ENCODE measurements at places on chromosomes 1 and 21.

- peaks cover 41% of the 10 kb centered on the region for H3K4me1 ChIP-seq
- H3K4me3 ChIP-seq: no peak overlapping the region
- peak; percentile 82 for DNase-seq
- no peaks in the 10 kb centered on the region for H3K36me3 ChIP-seq
- no peaks in the 10 kb centered on the region for H3K27me3 ChIP-seq
Observed at GRCh38 chr1:167599957-167600581, 30.0 kb upstream of the RCSD1 start.

DNA sequence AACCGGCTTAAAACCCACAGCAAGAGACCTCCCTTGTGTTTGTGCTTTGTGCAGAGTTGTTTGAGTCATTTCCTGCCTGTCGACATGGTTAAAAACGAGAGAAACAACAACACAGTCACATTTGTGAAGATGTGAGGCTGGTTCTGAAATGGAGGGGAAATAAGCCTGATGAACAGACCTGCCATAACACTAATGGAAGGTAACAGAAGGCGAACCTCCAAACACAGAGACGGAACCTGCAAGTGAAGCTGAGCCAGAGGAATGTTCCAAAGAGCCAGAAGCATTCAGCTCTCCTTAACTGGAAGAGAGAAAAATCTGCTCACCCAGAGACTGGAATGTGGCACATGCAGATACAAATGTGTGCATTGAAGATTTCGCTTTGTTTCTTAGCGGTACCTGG is 53.2 kb upstream of the RAVER2 start:
- no peak overlapping the region for H3K27ac ChIP-seq
- no peaks in the 10 kb centered on the region for H3K36me3 ChIP-seq
- DNase-seq: no peak
- no peaks in the 10 kb centered on the region for H3K4me1 ChIP-seq
- no peak overlapping the region for H3K4me3 ChIP-seq

- no peak overlapping the region for H3K27ac ChIP-seq
- H3K36me3 ChIP-seq: no peaks in the 10 kb centered on the region
- DNase-seq: no peak
Observed at GRCh38 chr1:115246526-115246925, 91.5 kb downstream of the NGF start.

DNA sequence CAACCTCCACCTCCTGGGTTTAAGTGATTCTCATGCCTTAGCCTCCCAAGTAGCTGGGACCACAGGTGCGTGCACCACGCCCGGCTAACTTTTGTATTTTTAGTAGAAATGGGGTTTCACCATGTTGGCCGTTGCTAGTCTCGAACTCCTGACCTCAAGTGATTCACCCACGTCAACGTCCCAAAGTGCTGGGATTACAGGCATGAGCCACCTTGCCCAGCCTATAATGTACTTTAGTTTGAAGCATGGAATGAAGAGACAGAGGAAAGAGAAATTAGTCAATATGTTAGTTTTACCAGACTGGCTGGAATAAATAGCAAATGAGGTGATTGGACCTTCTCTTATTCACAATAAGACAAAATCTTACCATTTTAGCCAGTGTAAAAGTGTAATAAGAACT is 89.0 kb downstream of the GTF2B start:
- no peak overlapping the region for H3K27ac ChIP-seq
- H3K4me1 ChIP-seq: no peaks in the 10 kb centered on the region
- DNase-seq: no peak

DNA sequence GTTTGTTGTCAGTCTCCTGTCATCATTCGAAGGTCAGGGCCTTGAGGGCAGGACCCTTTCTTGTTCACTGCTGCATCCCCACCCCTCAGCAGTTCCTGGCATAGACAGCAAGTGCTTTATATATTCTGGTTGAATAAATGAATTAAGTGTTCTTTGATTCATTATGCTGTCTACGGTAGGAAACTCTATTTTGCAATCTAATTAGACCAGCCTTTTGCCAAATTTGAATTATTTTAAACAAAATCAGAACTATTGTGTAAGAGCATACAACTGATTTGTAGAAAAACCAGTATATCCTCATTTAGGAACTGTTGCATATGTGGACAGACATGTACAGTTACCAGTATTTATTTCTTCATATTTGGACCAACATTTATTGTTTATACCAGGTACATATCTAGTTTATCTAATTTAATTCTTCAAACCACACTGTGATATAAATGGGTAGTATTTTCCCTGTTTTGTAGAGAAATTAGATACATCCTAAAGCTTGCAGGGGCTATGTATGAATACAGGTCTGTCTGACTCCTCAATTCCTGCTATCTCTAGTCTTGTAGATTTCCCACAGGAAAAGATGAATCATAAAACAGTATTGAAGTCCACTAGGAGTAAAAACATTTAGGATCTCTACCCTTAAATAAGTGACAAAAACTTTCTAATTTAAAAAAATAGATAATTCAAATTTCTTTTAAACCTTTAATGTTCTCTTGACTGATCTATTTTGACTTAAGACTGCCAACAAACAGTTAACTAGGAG is 10.4 kb downstream of the MGST3 start:
- peaks cover 5% of the 10 kb centered on the region for H3K4me1 ChIP-seq
- no peaks in the 10 kb centered on the region for H3K36me3 ChIP-seq
- no peaks in the 10 kb centered on the region for H3K27me3 ChIP-seq
- no peak for DNase-seq

DNA sequence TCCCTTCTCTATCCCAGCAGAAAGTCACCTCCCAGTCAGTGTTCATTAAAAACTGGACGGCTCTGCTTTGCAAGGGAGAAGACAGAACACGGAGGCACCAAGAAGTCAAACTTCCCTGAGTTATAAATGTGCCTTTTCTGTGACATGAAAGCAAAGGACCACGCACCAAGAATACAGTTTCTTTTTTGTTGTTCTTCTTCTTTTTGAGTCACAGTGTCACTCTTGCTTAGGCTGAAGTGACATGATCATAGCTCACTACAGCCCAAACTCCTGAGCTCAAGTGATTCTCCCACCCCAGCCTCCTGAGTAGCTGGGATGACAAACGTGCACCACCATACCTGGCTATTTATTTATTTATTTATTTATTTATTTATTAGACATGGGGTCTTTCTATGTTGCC is 22.7 kb downstream of the GLUL start:
- H3K4me3 ChIP-seq: no peak overlapping the region
- no peaks in the 10 kb centered on the region for H3K36me3 ChIP-seq
- no peak overlapping the region for H3K27ac ChIP-seq
- H3K27me3 ChIP-seq: no peaks in the 10 kb centered on the region
- no peaks in the 10 kb centered on the region for H3K4me1 ChIP-seq

DNA sequence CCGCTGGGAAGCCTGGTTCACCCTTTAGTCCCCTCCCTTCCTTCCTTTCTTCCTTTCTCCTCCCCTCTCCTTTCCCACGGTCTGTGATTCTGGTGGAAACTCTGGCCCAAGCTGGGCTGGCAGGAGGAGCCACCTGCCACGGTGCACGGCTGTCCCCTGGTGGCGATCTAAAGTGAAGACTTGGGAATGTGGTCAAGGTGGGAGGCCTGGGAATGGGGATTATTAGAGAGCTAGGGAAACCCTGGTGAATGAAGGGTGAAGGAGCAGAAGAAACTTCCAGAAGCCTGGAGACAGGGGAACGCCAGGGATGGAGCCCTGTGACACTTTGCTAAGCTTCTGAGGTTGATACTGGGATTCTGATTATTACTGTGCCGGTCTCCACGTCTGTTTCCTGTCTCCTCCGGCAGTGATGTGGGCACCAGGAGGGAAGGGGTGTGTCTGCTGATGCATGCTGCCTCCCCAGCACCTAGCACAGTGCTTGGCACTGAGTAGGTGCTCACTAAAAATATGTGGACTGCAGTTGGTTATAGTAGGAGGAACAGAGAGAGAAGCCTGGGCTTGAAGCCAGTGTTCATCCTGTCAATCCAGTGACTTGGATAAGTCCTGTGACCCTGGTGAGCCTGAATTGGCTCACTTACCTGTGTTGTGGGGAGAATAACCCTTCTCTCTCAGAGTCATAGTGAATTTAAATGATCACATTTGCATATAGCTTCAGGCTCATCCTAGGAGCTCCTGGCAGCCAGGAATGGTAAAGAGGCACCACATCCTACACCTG is 71.2 kb upstream of the NBPF3 start:
- H3K4me3 ChIP-seq: no peak overlapping the region
- peak; percentile 67 for DNase-seq
- no peak overlapping the region for H3K27ac ChIP-seq
- H3K4me1 ChIP-seq: peaks cover 25% of the 10 kb centered on the region
- H3K36me3 ChIP-seq: no peaks in the 10 kb centered on the region

DNA sequence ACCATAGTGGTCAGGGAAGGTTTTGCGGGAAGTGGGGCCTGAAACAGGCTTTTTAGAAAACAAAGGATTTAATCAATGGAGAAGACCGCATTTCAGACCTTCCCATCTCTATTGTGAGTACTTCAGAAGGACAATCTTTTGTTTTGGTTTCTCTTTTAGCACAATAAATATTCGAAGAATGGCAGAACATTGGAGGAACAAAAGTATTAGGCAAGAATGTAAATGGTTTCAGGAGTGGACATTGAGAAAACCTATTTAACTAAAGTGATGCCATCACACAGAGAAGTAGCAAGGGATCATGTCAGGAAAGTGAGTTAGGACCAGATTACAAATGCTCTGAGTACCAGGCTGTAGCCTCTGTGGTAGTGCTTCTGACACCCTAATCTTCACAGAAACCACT is 26.8 kb upstream of the UBE2U start:
- H3K36me3 ChIP-seq: no peaks in the 10 kb centered on the region
- DNase-seq: no peak
- H3K4me3 ChIP-seq: no peak overlapping the region
- H3K4me1 ChIP-seq: peaks cover 8% of the 10 kb centered on the region
- H3K27me3 ChIP-seq: no peaks in the 10 kb centered on the region
- no peak overlapping the region for H3K27ac ChIP-seq

GRCh38 chr1:38990386-38990737 is 714 bp upstream of the AKIRIN1 start:
- no peaks in the 10 kb centered on the region for H3K27me3 ChIP-seq
- H3K27ac ChIP-seq: peak overlapping the region; percentile 48
- DNase-seq: no peak
- H3K4me3 ChIP-seq: peak overlapping the region; percentile 59

- no peak for DNase-seq
- no peaks in the 10 kb centered on the region for H3K36me3 ChIP-seq
- no peak overlapping the region for H3K27ac ChIP-seq
- no peaks in the 10 kb centered on the region for H3K4me1 ChIP-seq
- no peaks in the 10 kb centered on the region for H3K27me3 ChIP-seq
Observed at GRCh38 chr1:107820801-107821200, 144.2 kb downstream of the VAV3 start.

DNA sequence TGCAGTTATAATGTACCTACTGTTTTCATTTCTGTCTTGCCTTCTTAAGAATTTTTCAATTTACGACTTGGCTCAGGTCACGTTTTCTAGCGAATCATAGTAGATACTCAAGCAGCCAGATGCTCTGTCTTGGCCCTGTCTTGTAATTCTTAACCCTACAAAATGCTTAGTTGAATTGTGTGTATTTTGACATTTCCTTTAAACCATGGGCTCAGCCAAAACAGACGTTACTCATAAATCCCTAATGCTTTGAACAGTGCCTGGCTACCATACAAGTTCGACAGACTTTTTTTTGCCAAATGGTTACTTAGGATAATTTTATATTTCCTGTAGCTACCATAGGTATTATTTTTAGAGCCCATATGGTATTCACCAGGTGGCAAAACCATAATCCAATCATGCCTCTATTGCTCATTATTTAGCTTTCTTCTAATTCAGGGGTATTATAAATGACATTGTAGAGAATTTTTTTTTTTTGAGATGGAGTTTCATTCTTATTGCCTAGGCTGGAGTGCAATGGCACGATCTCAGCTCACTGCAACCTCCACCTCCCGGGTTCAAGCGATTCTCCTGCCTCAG is 54.3 kb downstream of the KCNK1 start:
- H3K4me1 ChIP-seq: peaks cover 1% of the 10 kb centered on the region
- DNase-seq: no peak
- no peaks in the 10 kb centered on the region for H3K27me3 ChIP-seq
- H3K4me3 ChIP-seq: no peak overlapping the region
- no peak overlapping the region for H3K27ac ChIP-seq

DNA sequence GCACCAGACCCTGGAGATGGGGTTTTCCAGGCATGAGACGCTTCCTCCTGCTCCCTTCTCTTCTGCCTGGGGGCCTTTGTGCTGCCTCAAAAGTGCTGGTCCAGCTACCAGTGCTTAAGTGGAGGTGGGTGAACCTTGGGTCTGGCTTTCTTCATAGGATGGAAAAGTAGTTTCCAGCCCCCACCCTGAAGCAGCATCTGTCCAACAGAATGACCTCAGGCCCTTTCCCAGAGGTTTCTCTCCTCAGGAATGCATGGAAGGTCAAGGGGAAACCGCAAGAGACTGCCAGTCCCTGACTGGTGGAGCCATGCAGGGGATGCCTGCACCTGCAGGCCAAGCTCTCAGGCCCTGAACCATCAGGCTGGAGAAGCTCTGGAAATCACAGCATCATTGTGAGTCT is 63.8 kb downstream of the HMGB4 start:
- no peak for DNase-seq
- no peaks in the 10 kb centered on the region for H3K27me3 ChIP-seq
- H3K4me1 ChIP-seq: no peaks in the 10 kb centered on the region
- H3K36me3 ChIP-seq: no peaks in the 10 kb centered on the region
- no peak overlapping the region for H3K4me3 ChIP-seq

- H3K4me3 ChIP-seq: no peak overlapping the region
- H3K36me3 ChIP-seq: no peaks in the 10 kb centered on the region
- DNase-seq: no peak
- no peaks in the 10 kb centered on the region for H3K4me1 ChIP-seq
- H3K27me3 ChIP-seq: no peaks in the 10 kb centered on the region
- H3K27ac ChIP-seq: no peak overlapping the region
Observed at GRCh38 chr1:47238935-47239592, 7.0 kb upstream of the TAL1 start.

DNA sequence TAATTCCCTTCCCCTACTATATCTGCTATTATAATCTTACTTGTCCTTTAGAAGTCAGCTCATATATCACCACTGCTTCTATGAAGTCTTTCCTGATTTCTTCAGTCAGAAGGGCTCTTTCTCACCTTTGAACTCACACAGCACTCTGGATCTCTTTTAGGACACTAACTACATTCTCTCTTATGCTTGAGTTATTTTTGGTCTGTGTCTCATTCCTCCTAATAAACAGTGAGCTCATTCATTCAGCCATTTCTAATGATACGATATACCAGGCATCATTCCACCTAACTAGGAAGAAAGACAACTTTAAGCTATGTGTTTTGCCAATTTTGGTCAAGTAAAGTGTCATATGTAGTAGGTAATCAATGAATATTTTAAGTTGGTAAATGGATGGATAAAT is 1.2 kb upstream of the STYXL2 start:
- H3K4me1 ChIP-seq: no peaks in the 10 kb centered on the region
- no peak overlapping the region for H3K4me3 ChIP-seq
- no peaks in the 10 kb centered on the region for H3K36me3 ChIP-seq

GRCh38 chr1:74363220-74363619 is 128.0 kb downstream of the TNNI3K start:
- H3K27me3 ChIP-seq: no peaks in the 10 kb centered on the region
- H3K27ac ChIP-seq: no peak overlapping the region
- no peaks in the 10 kb centered on the region for H3K36me3 ChIP-seq
- H3K4me1 ChIP-seq: no peaks in the 10 kb centered on the region
- H3K4me3 ChIP-seq: no peak overlapping the region

GRCh38 chr1:94240822-94241221 is 3.4 kb upstream of the ARHGAP29 start:
- no peaks in the 10 kb centered on the region for H3K4me1 ChIP-seq
- H3K36me3 ChIP-seq: no peaks in the 10 kb centered on the region
- 0 out of 2 replicates have a peak, but pooled peaks cover 4% of the 10 kb centered on the region for H3K27me3 ChIP-seq
- peak; percentile 41 for DNase-seq
- no peak overlapping the region for H3K27ac ChIP-seq

GRCh38 chr1:116881879-116882520 is 27.7 kb upstream of the PTGFRN start:
- H3K4me1 ChIP-seq: no peaks in the 10 kb centered on the region
- no peaks in the 10 kb centered on the region for H3K27me3 ChIP-seq
- no peak overlapping the region for H3K4me3 ChIP-seq
- DNase-seq: no peak
- H3K36me3 ChIP-seq: no peaks in the 10 kb centered on the region
- H3K27ac ChIP-seq: no peak overlapping the region

Data from Karpas-422 (cell line).